ENCODE measurements at places on chromosomes 3 and 15.

- DNase-seq, result no peak
Measured at GRCh38 chr3:170454509-170454908, 35.8 kb downstream of the CLDN11 start.

DNA sequence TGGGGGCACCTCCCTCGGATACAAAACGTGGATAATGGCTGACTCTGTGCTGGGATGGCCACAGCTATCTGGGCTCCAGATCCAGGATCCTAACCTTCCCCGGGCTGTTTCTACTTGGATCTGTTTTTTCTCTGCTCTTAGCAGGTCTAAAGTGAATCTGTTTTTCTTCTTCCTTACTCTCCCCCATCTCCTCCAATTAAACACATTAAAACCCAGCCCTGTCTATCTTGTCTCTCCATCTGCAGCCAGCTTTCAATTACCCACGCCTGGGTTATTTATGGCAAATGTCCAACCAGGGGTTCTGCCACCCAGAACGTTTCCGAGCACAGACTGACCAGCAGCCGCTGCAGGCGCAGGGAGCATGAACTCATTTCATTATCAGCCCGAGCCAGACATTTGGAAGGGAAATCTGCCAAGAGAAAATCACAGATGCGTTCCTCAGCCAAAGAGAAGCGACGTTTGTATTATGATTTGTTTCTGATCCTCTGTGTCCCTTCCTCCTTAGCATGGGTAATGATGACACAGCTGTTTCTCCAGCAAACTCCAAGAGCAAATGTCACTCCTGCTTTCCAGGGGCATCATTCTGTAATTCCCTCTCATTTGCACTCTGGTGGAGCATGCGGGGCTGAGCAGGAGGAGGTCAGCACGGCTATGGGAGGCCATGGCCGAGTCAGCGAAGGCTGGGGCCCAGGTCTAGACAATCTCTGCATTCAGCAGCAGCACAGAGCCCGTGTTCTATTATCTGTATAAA is 42.0 kb downstream of the UMPS start:
- no peak for DNase-seq

- DNase-seq, result no peak
Measured at GRCh38 chr3:18307529-18307928, 117.6 kb downstream of the SATB1 start.

DNA sequence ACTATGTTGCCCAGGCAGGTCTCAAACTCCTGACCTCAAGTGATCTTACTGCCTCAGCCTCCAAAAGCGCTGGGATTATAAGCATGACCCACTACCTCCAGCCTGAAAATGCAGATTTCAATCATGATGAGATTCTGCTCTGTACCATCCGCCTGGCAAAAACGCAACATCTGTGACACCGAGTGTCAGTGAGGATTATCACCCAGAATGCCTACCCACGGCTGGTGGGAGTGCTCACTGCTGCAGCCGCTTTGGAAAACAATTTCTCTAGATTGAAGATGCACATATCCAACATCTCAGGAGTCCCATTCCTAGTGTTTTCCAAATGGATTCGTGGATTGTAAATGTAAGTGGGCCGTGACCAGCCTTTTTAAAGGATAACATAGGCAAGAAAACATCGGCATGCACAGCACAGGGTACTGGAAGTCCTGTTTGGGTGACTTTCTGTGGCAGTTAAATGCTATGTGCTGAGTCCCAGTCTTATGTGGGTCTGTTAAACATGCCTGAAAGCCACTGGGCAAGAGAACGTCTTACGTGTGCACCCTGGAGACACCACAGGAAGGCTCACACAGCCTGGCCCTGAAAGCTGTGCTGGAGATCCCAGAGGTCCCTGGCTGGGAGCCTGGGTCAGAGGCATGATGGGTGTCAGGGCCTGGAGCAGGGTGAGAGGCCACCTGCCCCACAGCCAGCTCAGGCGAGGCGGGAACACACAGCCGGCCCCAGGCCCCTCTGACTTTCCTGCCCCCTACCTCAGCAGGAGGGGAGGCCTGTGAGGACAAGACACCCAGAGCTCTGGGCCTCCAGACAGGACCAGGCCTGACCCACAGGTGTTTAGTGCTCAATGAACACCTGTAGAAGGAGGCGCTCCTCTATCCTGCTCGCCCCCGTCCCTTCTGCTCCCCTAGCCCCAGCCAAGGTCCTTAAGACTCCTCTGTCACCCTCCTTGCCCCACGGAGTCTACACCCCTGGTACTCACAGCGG is 918 bp downstream of the PRSS50 start:
- no peak for DNase-seq

DNA sequence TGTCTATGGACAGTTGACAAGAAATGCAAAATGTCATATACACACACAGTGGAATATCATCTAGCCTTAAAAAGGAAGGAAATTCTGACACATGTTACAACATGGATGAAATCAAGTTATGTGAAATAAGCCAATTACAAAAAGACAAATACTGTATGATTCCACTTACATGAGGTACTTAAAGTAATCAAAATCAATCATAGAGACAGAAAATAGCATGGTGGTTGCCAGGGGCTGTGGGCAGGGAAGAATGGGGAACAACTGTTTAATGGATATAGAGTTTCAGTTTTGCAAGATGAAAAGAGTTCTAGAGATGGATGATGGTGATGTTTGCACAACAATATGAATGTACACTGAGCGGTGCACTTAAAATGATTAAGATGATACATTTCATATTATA is 613.8 kb upstream of the ZNF385D start:
- DNase-seq, result no peak

- DNase-seq, result no peak
Measured at GRCh38 chr3:171260899-171261298, 199.3 kb downstream of the TNIK start.

GRCh38 chr3:171116824-171117395 is 90.4 kb upstream of the SLC2A2 start:
- no peak for DNase-seq

GRCh38 chr3:49841806-49842205 is 14.6 kb downstream of the TRAIP start:
- no peak for DNase-seq

- no peak for DNase-seq
Measured at GRCh38 chr15:34861214-34861613, 65.9 kb upstream of the ACTC1 start.

DNA sequence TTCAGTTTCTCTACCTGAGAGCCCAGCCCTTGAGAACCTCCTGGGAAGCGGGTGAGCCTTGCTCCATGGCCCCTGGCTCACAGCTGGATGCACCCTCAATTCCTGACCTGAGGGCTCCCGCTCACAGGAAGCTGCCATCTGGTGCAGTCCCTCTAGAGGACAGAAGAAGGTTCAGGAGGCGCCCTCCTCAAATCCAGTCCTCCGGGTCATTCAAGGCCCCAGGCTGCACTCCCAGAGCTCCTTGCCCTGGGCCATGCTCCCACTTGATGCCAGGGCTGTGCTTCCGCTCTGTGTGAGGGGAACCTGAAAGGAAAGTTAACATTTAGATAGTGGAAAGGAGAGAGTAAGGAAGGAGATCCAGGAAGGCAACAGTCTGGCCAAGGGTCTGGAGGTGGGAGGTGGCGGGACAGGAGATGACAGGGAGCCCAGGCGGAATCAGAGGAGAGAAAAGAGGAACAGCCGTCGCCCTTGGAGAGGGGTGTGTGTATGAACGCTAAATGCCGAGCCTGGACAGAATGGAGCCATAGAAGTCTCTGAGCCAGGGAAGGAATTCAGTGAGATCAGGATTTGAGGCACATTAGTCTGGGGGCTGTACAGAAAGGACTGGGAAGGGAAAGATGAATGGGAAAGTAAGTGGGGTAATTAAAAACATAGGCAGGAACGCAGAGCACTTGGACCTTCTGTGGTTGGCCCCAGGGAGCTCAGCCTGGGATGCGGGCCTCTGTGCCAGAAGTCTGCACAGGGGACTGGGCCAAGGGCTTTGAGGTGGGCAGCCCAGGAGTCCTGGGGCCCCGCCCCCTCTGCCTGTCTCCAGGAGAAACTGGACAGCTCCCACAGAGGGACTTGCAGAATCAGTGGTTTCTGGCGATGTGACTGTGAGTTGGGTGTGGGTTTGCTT is 26.1 kb downstream of the TBC1D21 start:
- DNase-seq, result no peak

GRCh38 chr3:182979674-182980191 is 605 bp downstream of the DCUN1D1 start:
- no peak for DNase-seq

GRCh38 chr3:180181387-180181786 is 144.7 kb upstream of the PEX5L start:
- DNase-seq, result no peak

DNA sequence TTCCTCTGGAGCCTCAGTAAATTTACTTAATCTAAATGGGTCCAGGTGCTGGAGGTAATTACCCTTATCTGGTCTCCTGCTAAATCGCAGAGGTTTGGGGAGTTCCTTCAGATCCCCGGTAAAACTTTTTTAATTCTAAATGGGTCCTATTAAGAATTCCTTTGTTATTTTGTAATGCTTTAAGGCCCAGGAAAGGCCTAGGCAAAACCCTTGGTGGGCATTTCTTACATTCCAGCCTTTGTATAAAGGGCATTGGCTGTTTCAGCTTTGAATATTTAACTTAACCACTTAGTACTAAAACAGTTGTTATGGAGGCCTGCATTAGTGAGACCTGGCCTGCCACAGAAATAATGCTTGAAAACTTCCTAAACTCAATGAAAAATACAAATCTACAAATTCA is 14.9 kb upstream of the ZNF662 start:
- DNase-seq, result no peak

DNA sequence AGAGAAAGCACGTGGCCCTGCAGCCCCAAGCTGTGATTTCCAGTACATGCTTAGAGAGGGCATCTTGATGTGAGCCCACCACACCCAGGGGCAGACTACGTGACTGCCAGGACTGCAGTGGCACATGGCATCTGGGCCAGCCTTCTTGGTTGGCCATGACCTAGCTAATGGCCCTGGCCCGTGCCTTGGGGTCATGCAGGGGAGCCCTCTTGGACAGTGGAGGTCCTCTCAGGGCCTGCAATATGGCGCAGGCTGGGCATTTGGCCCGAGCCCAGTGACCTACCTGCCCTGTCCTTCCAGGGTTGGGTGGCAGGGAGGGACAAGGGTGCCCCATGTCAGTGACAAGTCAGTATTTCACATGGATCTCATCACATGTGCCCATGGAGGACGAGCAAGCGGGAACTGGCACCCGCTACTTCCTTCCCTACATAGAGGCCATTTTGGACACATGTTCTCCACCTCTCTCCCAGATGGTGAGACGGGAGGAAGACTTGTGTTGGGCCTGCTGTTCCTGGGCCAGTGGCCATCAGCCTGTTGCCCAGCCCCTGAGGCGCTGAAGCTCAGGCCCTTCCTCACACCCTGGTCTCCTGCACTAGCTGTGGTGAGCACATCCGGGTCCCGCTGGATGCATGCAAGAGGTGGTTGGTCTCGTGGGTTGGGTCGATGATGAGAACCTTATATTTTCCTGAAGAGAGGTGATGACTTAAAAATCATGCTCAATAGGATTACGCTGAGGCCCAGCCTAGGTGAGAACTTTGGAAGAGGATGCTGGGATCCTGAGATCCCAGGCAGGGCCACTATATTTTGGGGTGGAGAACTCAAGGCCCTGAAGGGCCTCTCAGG is 195.6 kb downstream of the UBE3A start:
- DNase-seq, result no peak

GRCh38 chr3:63818282-63819150 is 583 bp upstream of the C3orf49 start:
- peak; percentile 9 for DNase-seq

DNA sequence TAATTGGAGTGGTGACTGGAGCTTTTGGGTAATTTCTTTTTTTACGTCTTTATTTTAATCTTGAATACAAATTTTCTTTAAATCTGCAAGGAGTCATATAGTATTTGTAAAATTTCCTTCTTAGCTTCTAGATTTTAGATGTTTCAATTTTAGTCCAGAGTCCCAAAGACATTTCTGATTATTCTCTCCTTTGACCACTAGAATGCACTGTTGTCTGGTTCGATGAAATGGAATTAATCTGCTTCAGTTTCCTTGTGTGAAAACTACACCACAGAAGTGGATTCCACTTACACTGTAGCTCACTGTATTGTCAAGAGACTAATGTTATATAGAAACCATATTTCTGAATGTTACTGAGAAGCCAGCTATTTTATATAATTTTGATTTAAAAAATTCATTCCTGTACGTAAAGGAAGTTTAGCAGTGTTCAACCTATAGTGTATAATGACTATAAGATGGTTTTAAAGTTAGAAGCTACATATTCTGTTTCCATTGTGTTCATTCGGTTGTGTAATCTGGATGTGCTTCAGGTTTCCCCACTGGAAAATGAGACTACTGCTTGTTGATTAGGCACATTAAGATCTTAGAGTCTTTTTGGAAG is 6.1 kb downstream of the GRAMD1C start:
- no peak for DNase-seq

DNA sequence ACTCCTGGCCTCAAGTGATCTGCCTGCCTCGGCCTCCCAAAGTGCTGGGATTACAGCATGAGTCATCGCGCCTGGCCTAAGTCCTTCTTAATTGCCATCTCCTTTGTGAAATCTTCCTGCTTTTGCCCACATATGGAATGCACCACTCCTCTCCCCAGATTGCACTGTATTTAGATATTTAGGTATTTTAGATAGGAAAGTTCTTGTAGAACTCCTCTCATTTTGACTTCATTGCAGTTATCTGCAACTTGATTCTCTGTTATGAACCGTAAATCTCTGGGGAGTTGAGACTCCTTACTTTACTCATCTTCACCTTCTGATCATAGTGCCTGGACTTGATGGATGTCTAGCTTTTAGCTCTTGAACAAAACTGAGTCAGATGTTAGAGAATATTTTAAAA is 150.7 kb downstream of the AKAP13 start:
- DNase-seq, result no peak

DNA sequence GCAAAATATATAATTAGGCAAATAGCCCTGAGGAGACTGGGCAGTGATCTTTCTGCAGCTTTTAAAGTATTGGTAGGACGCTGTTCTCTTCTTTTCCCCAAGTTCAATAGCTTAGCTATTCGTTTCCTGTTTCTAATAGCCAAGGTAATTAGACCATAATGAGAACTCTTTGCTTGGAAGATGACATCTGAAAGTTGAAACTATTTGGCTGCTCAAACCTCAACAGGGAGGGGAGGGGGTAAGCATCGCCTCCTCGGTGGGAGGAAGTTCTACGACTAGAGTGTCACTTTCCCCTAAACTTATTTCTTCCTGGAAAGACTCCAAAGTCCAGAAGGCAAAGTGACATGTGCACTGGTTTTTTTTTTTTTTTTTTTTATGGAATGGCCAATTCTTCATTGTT is 22.8 kb upstream of the ALDH1A3 start:
- no peak for DNase-seq

Measured in stimulated activated CD4-positive, alpha-beta T cell treated with anti-CD3 and anti-CD28 coated beads, Interleukin-15, amount 100 ng/mL, for 1 hour (primary cell).